ENCODE measurements at places on chromosomes 12 and 14.

- DNase-seq: no peak
These were observed 111.7 kb upstream of the MIS18BP1 start for GRCh38 chr14:45364565-45365156.

DNA sequence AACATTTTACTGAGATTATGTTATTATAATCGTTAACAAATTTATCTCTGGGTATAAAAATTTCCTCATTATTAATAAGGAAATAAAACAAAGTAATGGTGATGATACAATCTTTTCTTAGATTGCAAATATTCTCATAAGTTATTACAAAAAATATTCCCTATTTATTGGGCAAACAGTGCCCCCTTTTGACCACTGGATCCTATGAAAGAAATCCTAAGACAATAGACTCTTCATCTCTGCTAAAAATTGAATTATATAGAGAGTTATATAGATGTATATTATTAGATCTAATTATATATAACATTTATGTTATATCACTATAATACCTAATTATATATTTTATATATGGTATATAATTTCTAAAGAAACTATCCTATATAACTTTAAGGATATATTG, 94.2 kb upstream of the FGD4 start:
- DNase-seq: no peak

- no peak for DNase-seq
These were observed 448 bp downstream of the FBXL14 start for GRCh38 chr12:1594006-1594260.

- DNase-seq: no peak
These were observed 181.7 kb downstream of the AKAP6 start for GRCh38 chr14:32510815-32511214.

DNA sequence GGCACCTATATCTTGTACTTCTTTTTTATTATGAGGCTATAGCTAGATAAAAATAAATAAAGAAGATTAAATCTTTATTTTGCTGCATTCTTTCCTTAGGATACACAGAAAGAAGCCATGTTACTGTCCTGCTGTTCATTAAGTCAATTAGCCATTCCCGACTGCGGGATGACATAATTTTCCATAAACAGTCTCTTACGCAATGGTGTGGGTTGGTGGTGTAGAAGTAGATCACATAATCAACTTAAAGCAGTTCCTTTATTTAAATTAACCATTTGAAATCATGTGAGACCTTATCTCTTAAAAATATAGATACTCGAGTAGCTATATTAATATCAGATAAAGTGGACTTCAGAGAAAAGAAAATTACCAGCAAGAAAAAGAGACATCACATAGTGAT, 40.2 kb downstream of the TAOK3 start:
- no peak for DNase-seq

DNA sequence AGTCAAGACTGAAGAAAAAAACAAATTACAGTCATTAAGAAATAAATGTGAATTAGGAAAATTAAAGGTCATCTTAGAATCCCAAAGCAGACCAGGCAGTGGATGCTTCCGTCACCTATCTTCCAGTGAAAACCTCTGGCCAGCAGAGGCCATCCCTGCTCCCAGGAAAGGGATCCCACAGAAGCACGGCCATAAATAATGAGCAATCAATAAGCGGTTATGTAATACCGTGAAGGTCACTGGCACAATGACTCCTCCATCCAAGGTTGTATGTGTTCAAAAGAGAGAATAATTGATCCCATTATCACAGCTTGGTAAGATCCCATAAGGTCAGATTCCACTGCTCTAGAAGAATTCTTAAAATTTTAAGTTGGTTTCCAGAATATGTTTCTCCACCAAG, 85.7 kb downstream of the PPP2R5E start:
- no peak for DNase-seq

Data from stimulated activated CD8-positive, alpha-beta memory T cell treated with anti-CD3 and anti-CD28 coated beads, Interleukin-4, amount 100 ng/mL, for 1 hour (primary cell).